ENCODE measurements at places on chromosomes 6 and 20.

DNA sequence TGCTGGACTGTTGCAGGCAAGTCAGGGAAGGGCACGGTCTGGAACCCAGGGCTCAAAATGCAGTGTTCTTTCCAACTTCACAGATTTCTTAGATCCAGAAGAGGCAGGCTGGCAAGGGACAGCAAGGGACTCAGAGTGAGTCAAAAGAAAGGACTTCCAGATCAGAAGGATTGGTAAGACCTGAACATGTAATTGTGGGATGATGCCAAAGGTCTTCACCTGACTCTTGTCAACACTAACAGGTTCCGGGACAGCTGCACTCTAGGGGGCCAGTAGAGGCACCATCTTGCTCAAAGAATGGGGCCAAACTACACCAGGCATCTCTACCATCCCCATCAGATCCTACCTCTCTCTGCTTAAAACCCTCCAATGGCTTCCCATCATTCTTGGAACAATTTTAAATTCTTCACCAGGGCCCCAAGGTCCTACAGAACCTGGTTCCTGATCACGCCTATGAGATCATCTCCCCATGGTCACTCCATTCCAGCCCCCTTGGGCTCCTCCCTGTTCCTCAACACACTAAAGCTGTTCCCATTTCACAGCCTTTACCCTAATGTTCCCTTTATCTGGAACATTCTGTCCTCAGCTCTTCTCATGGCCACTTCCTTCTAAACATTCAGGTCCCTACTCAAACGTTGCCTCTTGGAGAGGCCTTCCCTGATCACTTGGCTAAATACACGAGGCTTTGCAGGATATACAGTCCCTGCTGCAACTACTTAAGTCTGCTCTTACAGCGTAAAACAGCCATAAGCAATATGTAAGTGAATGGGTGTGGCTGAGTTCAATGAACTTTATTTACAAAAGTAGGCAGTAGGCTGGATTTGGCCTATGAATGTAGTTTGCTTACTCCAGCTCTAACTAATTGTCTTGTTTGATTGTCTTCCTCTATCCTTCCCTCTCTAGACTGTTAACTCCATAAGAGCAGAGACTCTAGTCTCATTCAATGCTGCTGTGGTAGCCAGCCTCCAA, 29.6 kb upstream of the TTPAL start:
- DNase-seq: no peak

DNA sequence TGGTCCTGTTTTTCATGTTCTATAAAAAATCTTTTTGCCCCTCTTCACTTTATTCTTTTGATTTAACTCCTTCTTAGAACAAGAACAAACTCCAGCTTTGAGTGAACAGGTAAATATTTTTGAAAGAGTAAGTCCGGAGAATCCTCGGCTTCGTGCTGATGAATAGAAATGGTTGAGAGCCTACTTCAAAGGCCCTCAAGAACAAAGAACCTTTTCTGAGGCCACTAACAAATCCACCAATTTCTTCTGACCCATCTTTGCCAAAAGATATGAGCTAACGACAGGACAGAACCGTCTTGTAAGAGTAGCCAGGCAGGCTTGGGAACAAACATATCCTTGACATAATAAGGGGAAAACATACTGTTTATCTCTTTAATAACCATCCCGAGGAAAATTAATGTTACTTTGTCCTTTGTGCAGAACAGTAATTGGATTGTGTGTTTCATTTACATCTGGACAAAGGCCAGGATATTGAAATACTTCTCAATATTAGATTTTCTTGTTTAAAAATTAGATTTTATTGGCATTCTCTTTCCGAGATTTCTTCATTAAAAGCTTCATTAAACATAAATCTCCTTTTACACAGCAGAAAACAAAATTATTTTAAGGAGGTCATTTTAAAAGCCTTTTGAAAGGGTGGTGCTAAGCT, 52.9 kb downstream of the NOX3 start:
- no peak for DNase-seq

DNA sequence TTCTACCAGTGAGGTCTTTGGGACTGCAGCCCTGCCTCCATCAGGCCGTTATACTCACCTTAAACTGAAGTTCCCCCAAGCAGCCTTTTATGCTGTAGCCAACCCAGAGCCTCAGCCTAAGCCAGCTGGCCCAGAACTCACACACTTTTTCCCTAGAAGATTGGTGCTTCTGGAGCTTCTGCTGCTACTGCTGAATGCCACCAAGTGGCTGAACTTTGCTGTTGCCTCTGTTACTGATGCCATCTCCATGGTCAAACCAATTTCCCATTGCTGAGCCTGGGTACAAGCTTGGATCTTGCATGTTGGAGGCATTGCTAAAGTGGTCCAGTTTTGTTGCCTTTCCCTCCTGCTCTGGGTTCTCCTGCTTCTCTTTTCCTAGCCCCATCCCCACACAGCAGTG, 15.0 kb upstream of the TBX18 start:
- no peak for DNase-seq

GRCh38 chr6:27205375-27206278, 41.9 kb upstream of the PRSS16 start:
- no peak for DNase-seq

DNA sequence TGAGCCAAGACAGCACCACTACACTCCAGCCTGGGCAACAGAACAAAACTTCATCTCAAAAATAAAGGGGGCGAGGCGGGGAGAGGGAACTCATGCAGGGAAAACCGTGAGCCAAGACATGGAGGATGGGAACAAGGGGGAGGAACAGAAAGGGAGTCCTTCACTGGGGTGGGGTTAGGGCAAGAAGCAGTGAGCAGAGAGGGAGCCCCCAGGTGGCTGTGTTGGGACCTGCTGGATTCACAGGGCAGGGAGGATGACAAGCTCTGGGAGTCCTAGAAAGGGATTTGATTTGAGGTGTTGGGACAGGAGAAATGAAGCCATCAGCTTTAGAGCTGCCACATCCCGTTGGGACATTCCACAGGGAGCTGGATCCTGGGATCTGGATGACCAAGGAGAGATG, 90.6 kb upstream of the TOP1 start:
- DNase-seq: no peak

DNA sequence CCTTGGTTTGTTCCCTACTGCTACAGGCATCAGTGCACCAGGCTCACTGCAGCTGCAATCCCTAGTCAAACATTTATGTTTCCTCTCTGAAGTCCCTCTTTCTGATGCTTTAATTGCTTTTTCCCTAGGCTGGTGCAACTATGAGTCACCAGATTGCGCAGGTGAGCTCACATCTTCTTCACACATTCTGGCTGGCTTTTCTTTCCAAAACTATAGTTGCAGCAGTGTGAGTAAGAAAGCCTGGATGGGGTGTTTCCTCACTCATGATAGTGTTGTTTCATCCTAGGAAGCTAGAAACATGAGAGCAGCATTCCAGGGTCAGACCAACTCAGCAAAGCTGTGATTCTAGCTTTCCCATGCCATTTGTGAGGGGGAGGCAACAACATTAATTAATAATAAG, 296.4 kb downstream of the PAX1 start:
- no peak for DNase-seq

- DNase-seq: no peak
Measured at GRCh38 chr6:70303034-70303525, at the start of gene COL9A1. COL9A1 (minus strand) TSS chr6:70303084; CDS start chr6:70302924, 160 bp downstream.

GRCh38 chr6:146352163-146352562, 191.5 kb upstream of the RAB32 start:
- DNase-seq: no peak

DNA sequence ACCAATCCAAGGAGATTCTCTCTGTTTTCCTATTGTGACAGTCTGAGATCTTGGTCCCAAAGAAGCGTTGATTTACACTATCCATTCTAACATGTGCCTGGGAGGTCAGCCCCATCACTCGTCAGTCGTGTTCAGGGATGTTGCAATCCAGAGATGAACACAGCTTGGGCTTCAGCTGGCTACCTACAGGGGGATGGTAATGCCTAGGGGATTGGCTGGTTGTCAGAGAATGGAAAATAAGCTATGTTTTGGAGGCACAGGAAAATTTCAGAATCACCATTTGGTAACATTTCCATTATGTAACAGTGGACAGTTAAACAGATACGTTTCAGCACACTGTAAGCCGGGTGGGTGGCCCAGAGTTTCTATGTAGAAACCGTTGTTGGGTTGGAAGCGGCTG, 147.1 kb upstream of the RALGAPA2 start:
- DNase-seq: no peak

DNA sequence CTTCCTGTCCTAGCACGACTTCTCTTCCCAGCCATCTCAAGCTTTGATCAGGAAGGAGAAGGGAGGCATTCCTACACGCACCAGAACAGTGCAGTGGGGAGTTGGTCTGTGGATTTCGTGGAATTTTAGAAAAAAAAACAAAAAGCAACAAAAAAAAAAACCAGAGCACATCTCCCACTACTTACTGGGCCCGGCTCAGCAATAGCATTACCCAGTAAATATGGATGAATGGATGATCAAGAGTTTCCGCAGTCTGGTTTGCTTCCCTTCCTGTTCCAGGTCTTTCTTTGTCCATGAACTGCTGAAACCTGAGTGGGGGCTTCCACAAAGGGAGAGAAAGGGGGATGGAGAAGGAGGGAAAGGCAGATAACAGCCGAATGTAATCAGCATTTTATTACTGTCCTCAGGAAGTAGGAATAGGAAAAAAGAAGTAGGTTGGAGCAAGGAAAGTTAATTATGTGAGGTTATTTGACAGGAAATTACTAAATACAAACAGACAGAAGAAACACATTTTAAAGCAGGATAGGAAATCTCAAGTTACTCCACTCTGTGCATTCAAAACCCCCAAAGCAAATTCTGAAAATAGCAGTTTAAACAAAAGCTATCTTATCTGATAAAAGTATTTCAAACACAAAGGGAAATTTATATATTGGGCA, 349.0 kb downstream of the PRL start:
- DNase-seq: no peak

GRCh38 chr6:137389150-137389704, 105.0 kb downstream of the OLIG3 start:
- peak; percentile 53 for DNase-seq

All from effector memory CD4-positive, alpha-beta T cell (primary cell).